ENCODE measurements at places on chromosomes 2 and 18. TPM values are rescaled to one million over a fixed set of nuclear protein-coding genes. Genes with fewer than 3 reads are reported as not detected.

The KIF1A gene
- total RNA-seq, result 0.12 TPM

The ANKRD62 gene
- 0.48 TPM for total RNA-seq

The RAB31 gene
- 50.0 TPM for total RNA-seq

The CFAP53 gene
- 0.36 TPM for total RNA-seq

The CAPN13 gene
- 1.4 TPM for total RNA-seq

The PPP1R1C gene
- 1.8 TPM for total RNA-seq

The DHRS9 gene
- 23.8 TPM for total RNA-seq

The CHRND gene
- total RNA-seq, result not detected

The NBAS gene
- 25.1 TPM for total RNA-seq

The MC5R gene
- total RNA-seq, result 0.28 TPM

The AKAIN1 gene
- not detected for total RNA-seq

The CD302 gene
- 1.6 TPM for total RNA-seq

The REEP1 gene
- total RNA-seq, result 1.6 TPM

The AFTPH gene
- 28.3 TPM for total RNA-seq

The CEP192 gene
- total RNA-seq, result 13.7 TPM

The MPV17 gene
- total RNA-seq, result 42.7 TPM

The REG1B gene
- not detected for total RNA-seq

The PAX8 gene
- total RNA-seq, result 6.1 TPM

The APCDD1 gene
- total RNA-seq, result 42.2 TPM

The HOXD9 gene
- total RNA-seq, result 1.1 TPM

The POU3F3 gene
- not detected for total RNA-seq

The GNLY gene
- total RNA-seq, result 0.44 TPM

The MAPRE3 gene
- 6.9 TPM for total RNA-seq

The PECR gene
- 3.1 TPM for total RNA-seq

The POTEJ gene
- not detected for total RNA-seq

The CCDC74A gene
- total RNA-seq, result 1.4 TPM

The MARCHF4 gene
- total RNA-seq, result not detected

The GTF3C2 gene
- total RNA-seq, result 50.8 TPM

The R3HDM1 gene
- total RNA-seq, result 26.0 TPM

The HRH4 gene
- 0.28 TPM for total RNA-seq

The SOCS6 gene
- 21.2 TPM for total RNA-seq

The GREB1 gene
- 0.60 TPM for total RNA-seq

The REG3G gene
- not detected for total RNA-seq

The PHLPP1 gene
- 17.7 TPM for total RNA-seq

The LRRC30 gene
- not detected for total RNA-seq

The DPP4 gene
- 0.56 TPM for total RNA-seq

The B3GNT7 gene
- 5.5 TPM for total RNA-seq

The GCFC2 gene
- total RNA-seq, result 7.7 TPM

The B3GNT2 gene
- total RNA-seq, result 20.2 TPM

The HOXD8 gene
- 0.88 TPM for total RNA-seq

The DSG2 gene
- 22.4 TPM for total RNA-seq

The NMUR1 gene
- 0.08 TPM for total RNA-seq

The CPLX4 gene
- total RNA-seq, result not detected

The KCNF1 gene
- not detected for total RNA-seq

The CTNNA2 gene
- not detected for total RNA-seq

The SERPINB13 gene
- total RNA-seq, result 281 TPM

The SATB2 gene
- 1.1 TPM for total RNA-seq

The CTAGE1 gene
- not detected for total RNA-seq

The CRYGC gene
- total RNA-seq, result not detected

The ZNF385B gene
- 0.32 TPM for total RNA-seq

The VWA3B gene
- total RNA-seq, result 0.40 TPM

The AGXT gene
- total RNA-seq, result not detected

The TPO gene
- total RNA-seq, result 1.2 TPM

The TNFAIP6 gene
- total RNA-seq, result 0.20 TPM

The TUBA3E gene
- not detected for total RNA-seq

The C1QL2 gene
- not detected for total RNA-seq

The ATF2 gene
- 18.2 TPM for total RNA-seq

The SLC14A1 gene
- total RNA-seq, result 0.52 TPM
